CD8-positive, alpha-beta memory T cell (primary cell): ENCODE measurements at places on chromosomes 1 and 21. TPM values are rescaled to one million over a fixed set of nuclear protein-coding genes. Genes with fewer than 3 reads are reported as not detected.

The LRRC38 gene
- not detected for total RNA-seq

DNA sequence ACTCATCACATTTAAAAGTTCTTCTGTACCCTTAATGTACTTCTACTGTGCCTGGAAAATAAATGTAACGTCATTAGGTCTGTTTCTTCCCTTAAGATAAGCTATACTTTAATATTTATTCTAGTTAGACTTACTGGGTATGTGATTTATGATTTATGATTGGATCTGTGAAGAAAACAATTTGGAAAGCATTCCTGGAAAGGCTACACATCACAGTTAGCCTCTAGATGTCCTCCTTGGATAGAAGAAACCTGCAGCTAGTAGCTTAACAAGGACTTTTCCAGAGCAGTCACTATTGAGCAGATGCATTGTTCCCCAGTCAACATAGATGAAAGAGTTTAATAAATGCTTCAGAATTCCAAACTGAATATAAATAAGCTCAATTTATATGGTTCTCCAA, 22.2 kb upstream of the ABL2 start:
- H3K27me3 ChIP-seq = no peaks in the 10 kb centered on the region
- no peaks in the 10 kb centered on the region for H3K4me1 ChIP-seq
- no peak overlapping the region for H3K27ac ChIP-seq
- H3K4me3 ChIP-seq = no peak overlapping the region
- DNase-seq = peak; percentile 4

The BATF3 gene
- 159 TPM for total RNA-seq

GRCh38 chr1:61079898-61080336, 2.4 kb upstream of the NFIA start:
- H3K36me3 ChIP-seq = no peaks in the 10 kb centered on the region
- H3K27ac ChIP-seq = peak overlapping the region; percentile 35
- no peaks in the 10 kb centered on the region for H3K27me3 ChIP-seq

DNA sequence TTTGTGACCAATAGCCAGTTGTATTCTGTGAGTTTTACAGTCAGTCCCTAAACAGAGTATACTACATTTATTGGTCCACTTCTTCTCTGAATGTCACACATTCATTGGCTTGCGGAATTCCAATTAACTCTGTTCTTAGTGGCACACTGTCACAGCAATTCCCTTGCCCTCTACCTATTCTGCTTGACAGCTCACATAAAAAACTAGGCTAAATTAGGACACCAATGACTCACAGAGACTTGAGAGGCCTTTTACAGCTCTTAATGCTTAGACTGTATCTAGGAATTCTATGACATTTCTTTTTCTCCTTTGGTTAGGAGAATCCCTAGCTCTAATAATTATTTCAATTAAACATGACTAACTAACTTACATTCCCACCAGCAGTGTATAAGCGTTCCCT, 104.1 kb downstream of the NEGR1 start:
- H3K36me3 ChIP-seq = no peaks in the 10 kb centered on the region
- H3K4me3 ChIP-seq = no peak overlapping the region
- DNase-seq = no peak
- H3K27me3 ChIP-seq = no peaks in the 10 kb centered on the region
- H3K4me1 ChIP-seq = no peaks in the 10 kb centered on the region
- H3K27ac ChIP-seq = no peak overlapping the region

DNA sequence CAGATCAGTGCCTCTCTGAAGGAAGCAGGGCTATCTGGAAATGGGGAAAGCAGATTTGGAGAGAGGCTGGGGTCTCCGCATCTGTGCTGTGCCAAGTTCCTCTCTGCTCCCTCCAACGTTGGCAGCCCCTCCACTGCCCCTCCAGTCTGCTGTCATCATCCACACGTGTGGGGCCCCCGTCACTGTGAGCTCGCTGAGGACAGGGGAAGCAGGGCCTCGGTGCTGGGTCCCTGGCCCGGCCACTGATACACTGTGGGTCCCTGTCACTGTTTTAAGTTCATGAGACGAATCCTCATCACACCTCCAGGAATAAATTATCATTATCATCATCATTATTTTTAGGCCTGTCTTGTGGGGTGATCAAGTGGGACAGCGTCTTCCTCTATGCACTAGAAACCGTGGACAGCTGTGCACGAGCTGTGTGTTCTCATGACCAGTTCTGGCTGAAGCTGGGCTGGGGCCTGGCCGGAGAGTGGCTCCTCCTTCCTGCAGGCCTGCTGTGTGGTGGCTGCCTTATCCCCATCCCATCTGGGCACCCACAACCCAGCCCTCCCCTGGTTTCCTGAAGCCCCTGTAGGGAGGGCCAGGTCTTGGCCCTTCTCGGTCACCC, 52.2 kb downstream of the DMRTB1 start:
- H3K27ac ChIP-seq = no peak overlapping the region
- H3K27me3 ChIP-seq = no peaks in the 10 kb centered on the region
- no peak for DNase-seq
- H3K4me1 ChIP-seq = no peaks in the 10 kb centered on the region

- no peak overlapping the region for H3K4me3 ChIP-seq
- peaks cover 17% of the 10 kb centered on the region for H3K4me1 ChIP-seq
- DNase-seq = no peak
- no peaks in the 10 kb centered on the region for H3K36me3 ChIP-seq
- H3K27ac ChIP-seq = no peak overlapping the region
Observed at GRCh38 chr1:153265457-153265856, 6.0 kb downstream of the LORICRIN start.

- no peaks in the 10 kb centered on the region for H3K27me3 ChIP-seq
- DNase-seq = no peak
- H3K27ac ChIP-seq = no peak overlapping the region
- H3K36me3 ChIP-seq = no peaks in the 10 kb centered on the region
- H3K4me1 ChIP-seq = peaks cover 5% of the 10 kb centered on the region
Observed at GRCh38 chr1:33043267-33044092, 6.8 kb upstream of the AK2 start.

The SIM2 gene
- not detected for total RNA-seq
